Fibroblast of lung (primary cell): ENCODE measurements at places on chromosomes 4 and X.

DNA sequence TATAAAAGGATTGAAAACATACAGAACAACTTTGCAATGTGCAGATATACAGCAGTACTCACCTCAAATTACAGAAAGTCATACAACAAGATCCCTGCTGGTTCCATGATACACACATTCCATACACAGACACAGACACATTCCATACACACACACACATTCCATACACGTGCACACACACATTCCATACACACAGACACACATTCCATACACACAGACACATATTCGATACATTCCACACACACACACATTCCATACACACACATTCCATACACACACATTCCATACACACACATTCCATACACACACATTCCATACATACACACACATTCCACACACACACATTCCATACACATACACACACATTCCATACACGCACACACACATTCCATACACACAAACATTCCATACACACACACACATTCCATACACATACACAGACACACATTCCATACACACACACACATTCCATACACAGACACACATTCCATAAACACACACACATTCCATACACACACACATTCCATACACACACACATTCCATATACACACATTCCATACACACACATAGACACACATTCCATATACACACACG, 13.7 kb downstream of the LINC00632 start:
- peak; percentile 59 for DNase-seq

DNA sequence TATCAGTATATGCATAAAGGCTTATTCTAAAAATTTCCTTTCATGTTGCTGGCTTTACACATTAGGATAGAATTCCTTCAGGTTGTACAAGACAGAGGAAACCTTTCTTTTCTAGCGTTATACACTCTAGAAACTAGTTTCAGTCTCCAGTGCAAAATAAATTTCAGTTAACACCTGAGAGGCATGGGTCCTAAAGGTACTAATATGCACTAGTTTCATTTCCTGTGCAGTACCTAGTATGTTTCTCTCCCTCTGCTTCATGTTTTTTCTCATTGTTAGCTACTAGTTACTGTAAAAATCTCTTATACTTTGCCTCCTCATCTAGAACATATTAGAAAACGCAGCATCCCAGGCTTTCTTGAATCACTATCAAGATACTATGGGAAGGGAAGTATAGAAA, 54.0 kb downstream of the SNX25 start:
- DNase-seq, result no peak

DNA sequence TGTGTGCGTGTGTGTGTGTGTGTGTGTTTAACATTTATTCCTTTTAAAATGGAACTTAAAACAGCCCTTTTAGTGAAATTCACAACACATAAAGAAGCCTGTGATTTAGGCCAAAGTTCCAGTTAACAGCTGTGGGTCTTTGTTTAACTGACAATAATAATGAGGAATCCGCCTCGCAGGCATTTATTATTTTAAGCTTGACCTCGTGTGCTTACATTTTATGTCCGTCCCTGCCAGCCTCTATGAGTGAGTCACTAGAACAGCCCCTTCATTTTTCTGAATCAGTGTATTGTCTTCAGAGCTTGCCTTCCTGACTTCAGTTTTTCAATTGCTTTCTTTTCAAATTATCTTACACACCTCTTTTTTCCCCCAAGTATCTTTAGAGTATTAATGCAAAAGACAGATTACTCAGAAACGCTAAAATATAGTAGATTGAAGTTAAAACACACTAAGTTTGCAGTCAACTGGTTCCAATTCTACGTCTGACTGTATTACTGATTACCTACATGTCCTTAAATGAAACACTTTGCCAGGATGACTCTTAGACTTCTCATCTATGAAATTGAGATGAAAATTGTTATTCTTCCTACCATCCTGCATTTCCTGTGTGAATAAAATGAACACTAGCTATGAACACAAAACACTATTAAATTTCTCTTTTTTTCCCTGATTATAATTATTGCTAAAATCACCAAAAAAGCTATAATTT, 319.6 kb upstream of the HS3ST1 start:
- peak; percentile 89 for DNase-seq

DNA sequence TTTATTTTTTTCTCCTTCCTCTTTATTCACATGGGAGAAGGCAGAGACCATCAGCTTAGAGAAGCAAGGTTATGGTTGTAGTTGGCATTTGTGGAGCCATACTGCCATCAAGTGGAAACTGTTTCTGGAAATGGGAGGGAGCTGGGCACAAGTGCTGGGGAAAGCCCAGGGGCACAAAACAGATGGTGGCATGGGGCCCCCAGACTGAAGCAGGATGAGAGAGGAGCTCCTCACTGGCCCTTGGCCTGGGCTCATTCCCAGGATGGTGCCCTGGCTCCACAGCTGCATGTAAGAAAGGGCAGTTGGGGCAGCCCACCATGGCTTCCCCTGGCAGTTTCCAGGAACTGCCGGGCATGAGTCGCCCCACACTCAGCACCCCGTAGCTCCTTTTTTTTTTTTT, 59.2 kb downstream of the NBDY start:
- DNase-seq, result no peak

DNA sequence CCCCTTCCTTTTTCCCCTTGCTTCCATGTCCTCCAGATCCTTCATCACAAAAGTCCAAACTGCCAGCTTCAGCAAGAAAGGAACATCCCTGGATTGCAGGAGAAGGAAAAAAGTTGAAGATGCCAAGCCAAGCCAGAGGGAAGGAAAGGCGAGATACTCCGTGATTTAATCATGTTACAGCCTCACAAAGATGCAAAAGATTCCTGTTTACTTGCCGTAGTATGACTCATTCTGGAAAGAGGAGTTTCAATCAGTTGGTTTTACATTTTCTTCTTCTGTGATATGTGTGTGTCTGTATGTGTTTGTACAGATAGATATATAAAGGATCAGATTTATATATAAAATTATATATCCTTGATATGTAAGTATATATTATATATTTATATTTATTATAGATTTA, 69.3 kb downstream of the BTC start:
- no peak for DNase-seq

- DNase-seq, result peak; percentile 10
Observed at GRCh38 chrX:86806786-86807185, 658.5 kb downstream of the DACH2 start.
